ENCODE measurements at places on chromosomes 16 and 17.
A peak's percentile ranks its signal among the peaks of the same experiment; 100 is the strongest.

DNA sequence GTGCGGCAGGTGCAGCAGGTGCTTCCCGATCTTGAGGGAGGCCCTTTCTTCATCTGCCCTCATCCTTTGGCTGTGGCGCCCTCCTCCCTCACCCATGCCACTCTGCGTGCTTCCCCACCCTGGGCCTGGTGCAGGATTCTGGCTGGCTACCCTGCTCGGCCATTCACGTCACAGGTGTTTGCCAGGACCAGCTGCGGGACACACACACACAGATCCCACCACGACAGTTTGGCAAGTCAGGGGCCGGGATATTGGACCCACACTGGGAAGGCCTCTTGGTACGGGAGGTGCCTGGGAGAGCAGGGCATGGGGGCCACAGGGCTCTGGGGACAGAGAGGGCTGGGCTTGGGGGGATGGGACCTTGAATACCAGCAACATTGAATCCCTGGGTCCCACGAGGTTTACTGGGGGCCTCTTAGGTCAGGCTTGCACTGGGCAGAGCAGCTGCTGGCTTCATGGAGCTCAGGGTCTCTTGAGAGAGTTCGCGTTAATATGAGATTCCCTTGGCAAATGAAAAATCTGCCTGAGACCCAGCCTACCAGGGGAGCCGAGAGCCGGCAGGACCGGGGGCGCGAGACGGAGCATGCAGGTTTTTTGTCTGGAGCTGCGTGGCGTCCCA, 15.1 kb downstream of the ADCY7 start:
- H3K27me3 ChIP-seq: no peaks in the 10 kb centered on the region
- H3K27ac ChIP-seq: peak overlapping the region; percentile 40
- H3K4me1 ChIP-seq: peaks cover 91% of the 10 kb centered on the region
- H3K36me3 ChIP-seq: peaks cover 21% of the 10 kb centered on the region
- no peak for DNase-seq
- H3K4me3 ChIP-seq: peak overlapping the region; percentile 47

GRCh38 chr17:72977771-72978417, 114.6 kb downstream of the SLC39A11 start:
- no peak for DNase-seq
- no peaks in the 10 kb centered on the region for H3K36me3 ChIP-seq
- H3K4me3 ChIP-seq: no peak overlapping the region
- peaks cover 11% of the 10 kb centered on the region for H3K4me1 ChIP-seq

GRCh38 chr17:49518346-49519078, 23.4 kb downstream of the NGFR start:
- no peak overlapping the region for H3K27ac ChIP-seq
- peaks cover 7% of the 10 kb centered on the region for H3K4me1 ChIP-seq
- DNase-seq: no peak
- no peak overlapping the region for H3K4me3 ChIP-seq

DNA sequence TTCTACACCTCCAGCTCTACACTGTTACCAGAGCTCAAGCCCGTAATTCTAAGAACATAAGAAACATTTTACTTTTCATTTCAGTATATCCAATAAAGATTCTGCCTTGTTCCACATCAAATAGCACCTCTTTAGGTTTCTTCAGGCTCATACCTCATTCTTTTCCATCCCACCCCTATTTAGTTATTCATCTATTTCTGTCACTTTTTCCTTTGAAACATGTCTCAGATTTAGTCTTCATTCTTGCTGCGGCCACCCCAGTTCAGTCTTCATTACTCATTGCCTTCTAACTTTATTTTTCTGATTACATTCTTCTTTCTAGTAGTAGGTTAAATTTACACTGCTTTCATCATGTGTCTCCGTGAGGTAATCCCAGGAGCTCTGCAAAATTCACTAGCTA, 33.5 kb downstream of the PPM1E start:
- no peak overlapping the region for H3K27ac ChIP-seq
- no peaks in the 10 kb centered on the region for H3K36me3 ChIP-seq
- no peaks in the 10 kb centered on the region for H3K27me3 ChIP-seq
- no peak for DNase-seq
- H3K4me1 ChIP-seq: no peaks in the 10 kb centered on the region

DNA sequence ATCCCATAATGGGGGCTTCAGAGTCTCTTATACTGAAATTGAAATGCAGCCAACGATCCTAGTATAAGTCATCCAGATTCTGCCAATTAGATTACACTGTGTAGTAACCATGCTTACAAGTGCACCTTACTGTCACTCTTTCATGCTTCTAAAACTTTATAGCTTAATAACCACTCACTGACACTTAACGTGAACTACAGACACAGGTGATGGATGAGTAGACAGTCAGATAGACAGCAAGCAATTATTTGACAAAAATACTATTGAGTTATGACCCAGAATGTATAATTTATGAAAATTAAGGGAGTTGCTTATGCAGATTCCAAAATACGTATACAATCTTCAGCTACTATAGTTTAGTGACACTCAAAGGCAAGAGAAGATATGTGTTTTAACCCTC, 6.3 kb downstream of the CDH8 start:
- DNase-seq: no peak
- H3K4me1 ChIP-seq: no peaks in the 10 kb centered on the region
- peaks cover 5% of the 10 kb centered on the region for H3K27me3 ChIP-seq
- no peak overlapping the region for H3K27ac ChIP-seq
- no peaks in the 10 kb centered on the region for H3K36me3 ChIP-seq

GRCh38 chr17:13508896-13509295, 92.8 kb downstream of the HS3ST3A1 start:
- DNase-seq: no peak
- no peak overlapping the region for H3K27ac ChIP-seq
- H3K4me3 ChIP-seq: no peak overlapping the region
- no peaks in the 10 kb centered on the region for H3K4me1 ChIP-seq
- H3K36me3 ChIP-seq: no peaks in the 10 kb centered on the region

DNA sequence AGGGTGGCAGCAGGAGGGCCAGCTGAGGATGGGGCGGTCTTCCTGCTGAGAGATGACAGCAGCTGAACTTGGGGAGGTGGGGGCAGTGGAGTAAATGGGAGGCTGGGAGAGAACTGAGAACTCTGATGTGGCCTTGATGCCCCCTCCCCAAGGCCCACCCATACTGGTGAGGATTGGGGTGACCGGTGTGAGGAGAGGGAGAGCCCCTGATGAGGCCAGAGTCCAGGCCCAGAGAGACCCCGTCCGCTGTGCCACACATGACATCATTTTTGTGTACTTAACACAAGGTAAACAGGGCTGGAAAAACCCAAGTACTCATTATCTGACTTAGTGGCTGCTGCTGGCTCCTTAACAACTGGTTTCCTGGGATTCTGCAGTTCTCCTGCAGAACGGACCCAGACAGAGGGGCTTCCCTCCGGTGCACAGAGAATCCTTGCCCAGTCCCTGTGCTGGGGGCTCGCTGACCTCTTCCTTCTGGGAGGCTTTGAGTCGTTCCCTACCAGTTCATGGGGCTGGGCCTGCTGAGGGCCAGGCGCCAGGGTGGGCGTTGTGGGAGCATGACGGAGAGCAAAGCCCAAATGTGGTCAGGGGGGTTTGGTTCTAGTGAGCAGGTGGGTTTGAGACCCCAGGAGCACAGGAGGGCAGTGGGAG, 207.6 kb downstream of the RAB11FIP4 start:
- H3K36me3 ChIP-seq: no peaks in the 10 kb centered on the region
- H3K27ac ChIP-seq: no peak overlapping the region
- no peak overlapping the region for H3K4me3 ChIP-seq
- DNase-seq: no peak

GRCh38 chr16:25260416-25260815, 2.8 kb upstream of the ZKSCAN2 start:
- H3K36me3 ChIP-seq: peaks cover 13% of the 10 kb centered on the region
- H3K27ac ChIP-seq: no peak overlapping the region
- no peaks in the 10 kb centered on the region for H3K27me3 ChIP-seq

- H3K36me3 ChIP-seq: peaks cover 5% of the 10 kb centered on the region
- peak; percentile 62 for DNase-seq
- H3K27ac ChIP-seq: peak overlapping the region; percentile 83
- peaks cover 26% of the 10 kb centered on the region for H3K4me1 ChIP-seq
- peak overlapping the region; percentile 84 for H3K4me3 ChIP-seq
- H3K27me3 ChIP-seq: no peaks in the 10 kb centered on the region
Measured at GRCh38 chr17:42554250-42555121, 1.8 kb downstream of the HSD17B1 start.

- no peak overlapping the region for H3K4me3 ChIP-seq
- no peaks in the 10 kb centered on the region for H3K27me3 ChIP-seq
- no peak overlapping the region for H3K27ac ChIP-seq
- DNase-seq: no peak
- peaks cover 10% of the 10 kb centered on the region for H3K4me1 ChIP-seq
- H3K36me3 ChIP-seq: no peaks in the 10 kb centered on the region
Measured at GRCh38 chr17:39939588-39940419, 12.3 kb downstream of the LRRC3C start.

DNA sequence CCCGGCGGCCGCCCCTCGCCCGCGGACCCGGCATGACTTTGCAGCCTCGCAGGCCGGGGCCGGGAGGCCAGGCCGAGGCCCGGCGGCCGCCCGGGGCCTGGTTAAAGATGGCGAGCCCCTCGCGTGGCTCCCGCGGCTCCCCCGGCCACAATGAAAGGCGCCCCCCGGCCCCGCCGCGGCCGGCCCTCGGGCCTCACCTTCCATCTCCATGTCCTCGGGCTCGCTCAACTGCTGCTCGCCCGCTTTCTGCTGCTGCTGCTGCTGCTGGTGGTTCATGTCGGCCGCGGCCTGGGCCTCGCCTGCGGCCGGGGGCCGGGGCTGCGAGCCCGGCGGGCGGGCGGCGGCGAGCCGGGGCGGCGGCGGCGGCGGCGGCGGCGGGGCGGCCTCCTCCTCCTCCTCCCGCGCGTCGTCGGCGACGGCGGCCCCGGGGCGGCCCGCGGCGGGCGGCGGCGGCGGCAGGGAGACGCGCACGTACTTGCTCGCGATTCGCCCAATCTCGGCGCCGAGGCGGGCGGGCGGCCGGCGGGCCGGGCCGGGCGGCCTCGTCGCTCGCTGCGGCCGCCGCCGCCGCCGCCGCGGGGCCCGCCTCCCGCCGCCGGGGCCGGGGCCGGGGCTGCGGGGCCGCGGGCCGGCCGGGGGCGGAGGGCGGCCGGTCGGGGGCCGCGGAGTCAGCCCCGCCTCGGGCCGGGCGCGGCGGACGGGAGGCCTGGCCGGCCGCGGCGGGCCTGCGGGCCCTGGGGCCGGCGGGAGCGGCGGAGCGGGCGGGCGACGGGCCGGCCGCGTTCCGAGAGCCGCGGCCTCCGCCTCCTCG, 491 bp downstream of the USP7 start:
- no peaks in the 10 kb centered on the region for H3K36me3 ChIP-seq
- DNase-seq: peak; percentile 55
- H3K4me1 ChIP-seq: peaks cover 49% of the 10 kb centered on the region
- no peak overlapping the region for H3K27ac ChIP-seq
- H3K4me3 ChIP-seq: peak overlapping the region; percentile 68

GRCh38 chr17:19334331-19334730, 28.2 kb downstream of the B9D1 start:
- no peak overlapping the region for H3K27ac ChIP-seq
- H3K4me3 ChIP-seq: no peak overlapping the region
- H3K27me3 ChIP-seq: peaks cover 5% of the 10 kb centered on the region
- H3K36me3 ChIP-seq: no peaks in the 10 kb centered on the region
- no peaks in the 10 kb centered on the region for H3K4me1 ChIP-seq

GRCh38 chr17:65409381-65409780, 152.1 kb downstream of the AXIN2 start:
- H3K4me3 ChIP-seq: no peak overlapping the region
- no peaks in the 10 kb centered on the region for H3K36me3 ChIP-seq
- no peaks in the 10 kb centered on the region for H3K27me3 ChIP-seq
- no peak overlapping the region for H3K27ac ChIP-seq

DNA sequence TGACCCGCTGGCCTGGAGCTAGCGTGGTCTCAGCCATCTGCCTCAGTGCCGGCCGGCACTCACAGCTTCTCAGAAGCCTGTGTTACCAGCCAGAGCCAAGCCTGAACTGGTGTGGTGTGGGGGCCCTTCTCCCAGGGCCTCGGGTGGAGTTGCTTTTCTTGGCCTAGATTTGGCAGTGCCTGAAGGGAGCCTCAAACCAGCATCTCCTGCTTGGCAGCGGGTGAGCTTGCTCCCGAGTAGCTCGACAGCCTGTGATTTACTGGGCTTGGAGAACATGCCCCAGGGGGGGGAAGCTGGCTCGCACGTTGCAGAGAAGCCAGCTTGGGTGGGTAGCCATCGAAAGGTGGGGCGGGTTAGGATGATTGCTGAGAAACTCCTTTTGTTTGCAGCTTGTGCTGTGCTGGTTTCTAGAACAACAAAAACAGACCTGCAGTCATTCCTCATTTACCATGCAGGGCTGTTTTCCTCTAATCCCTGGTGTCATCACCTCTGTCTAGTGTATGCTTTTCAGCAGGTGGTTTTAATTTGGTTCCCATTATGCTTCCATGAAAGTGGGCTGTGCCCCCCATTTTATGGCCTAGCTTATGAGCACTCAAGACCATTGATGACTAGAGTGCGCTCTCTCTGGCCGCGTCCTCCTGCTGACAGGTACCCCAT, 42.2 kb downstream of the TBCD start:
- peaks cover 4% of the 10 kb centered on the region for H3K36me3 ChIP-seq
- no peaks in the 10 kb centered on the region for H3K27me3 ChIP-seq
- DNase-seq: no peak
- H3K27ac ChIP-seq: no peak overlapping the region
- H3K4me1 ChIP-seq: no peaks in the 10 kb centered on the region

DNA sequence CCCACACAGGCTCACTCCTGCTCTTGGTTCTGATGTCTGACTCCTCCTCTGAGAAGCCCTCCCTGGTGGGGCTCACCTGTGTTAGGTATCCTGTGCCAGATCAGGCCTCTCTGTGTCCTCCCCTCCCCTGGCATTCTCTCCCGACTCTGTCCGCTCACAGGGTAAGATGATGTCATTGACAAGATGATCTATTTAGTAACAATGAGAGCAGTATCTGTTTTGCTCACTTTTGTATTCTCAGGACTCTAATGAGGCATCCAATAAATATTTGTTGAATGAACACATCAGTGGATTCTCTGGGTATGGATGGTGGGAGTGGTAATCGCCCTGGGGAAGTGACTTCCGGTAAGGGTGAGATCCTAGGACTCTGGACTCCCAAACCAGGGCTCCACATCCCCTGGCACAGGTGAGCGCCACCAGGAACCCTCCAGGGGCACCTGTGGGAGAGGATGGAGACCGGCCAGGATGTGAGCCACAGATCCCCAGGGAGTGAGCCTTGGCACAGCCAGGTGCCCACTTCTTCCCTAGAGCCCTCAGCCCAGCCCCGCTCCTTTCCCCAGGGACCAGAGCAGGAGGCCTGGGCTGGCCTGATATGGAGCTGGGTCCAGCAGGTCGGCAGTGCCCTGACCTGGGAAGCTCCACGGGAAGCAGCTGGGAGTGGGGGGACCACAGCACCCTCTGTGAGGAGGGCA, 5.4 kb upstream of the HAP1 start:
- no peak overlapping the region for H3K27ac ChIP-seq
- peaks cover 10% of the 10 kb centered on the region for H3K4me1 ChIP-seq
- H3K36me3 ChIP-seq: no peaks in the 10 kb centered on the region
- peaks cover 30% of the 10 kb centered on the region for H3K27me3 ChIP-seq
- DNase-seq: no peak
